ENCODE measurements at places on chromosomes 5 and 9.

DNA sequence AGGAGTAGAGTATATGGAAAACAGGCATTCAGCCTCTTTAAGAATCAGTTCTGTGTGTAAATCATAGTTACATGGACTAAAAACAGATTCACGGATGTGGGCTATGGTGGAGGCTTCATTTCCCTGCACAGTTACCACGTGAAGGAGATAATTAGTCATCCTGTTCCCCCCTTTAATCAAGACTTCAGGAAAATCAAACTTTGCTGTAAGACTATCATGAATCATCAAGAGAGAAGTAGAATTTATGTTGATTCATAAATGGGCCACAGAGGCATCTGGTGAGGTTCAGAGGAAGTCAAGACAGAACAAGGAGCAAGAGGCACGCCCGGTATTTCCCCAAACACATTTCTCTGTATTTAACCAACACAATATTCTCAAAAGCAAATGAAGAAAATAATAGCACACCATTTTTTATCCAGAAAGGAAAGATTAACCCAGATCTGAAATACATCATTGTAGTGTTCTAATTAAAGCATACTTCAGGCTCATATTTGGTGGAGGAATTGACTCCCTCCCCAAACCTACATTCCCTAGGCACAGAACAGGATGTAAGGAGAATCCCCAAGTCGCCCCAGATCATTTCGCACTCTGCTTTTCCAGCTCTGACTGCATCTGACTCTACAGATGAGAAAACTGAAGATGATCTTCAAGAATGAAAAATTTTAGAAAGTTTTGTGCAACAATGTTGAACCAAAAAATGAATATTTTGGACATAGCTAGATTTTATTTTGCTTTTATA is 175.8 kb upstream of the GAS1 start:
- no peak for DNase-seq

- no peak for DNase-seq
These were observed 15.1 kb upstream of the ACSL6 start for GRCh38 chr5:132026516-132027008.

- DNase-seq, result peak; percentile 3
These were observed 28.4 kb downstream of the RASEF start for GRCh38 chr9:83034587-83034986.

DNA sequence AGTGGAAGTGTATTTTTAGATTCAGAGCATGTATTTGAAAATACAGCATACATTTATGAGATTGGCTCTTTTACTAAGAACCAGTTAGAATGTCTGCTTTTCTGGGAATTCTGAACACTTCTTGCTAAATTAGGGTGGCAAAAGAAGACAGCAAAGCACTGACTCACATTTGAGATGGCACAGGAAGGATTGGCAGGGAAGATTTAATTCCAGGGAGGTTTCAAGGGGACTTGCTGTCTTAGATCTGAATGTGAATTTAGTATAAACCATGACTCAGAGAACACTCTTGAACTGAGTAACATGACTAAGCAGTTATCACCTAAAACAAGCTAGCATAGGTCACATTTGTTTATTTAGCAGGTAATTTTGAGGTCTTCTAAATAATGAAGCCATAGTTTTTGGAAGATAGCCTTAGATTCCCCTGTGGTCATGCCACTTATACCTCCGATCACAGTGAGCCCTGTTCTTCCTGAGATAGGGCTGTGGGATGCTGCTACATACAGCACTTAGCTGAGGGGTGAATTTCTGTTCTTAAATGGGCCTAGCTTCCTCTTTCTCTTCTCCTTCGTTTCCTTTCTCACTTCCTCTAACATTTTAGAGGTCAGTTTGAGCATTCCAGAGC is 173.8 kb downstream of the PCSK1 start:
- DNase-seq, result peak; percentile 45

DNA sequence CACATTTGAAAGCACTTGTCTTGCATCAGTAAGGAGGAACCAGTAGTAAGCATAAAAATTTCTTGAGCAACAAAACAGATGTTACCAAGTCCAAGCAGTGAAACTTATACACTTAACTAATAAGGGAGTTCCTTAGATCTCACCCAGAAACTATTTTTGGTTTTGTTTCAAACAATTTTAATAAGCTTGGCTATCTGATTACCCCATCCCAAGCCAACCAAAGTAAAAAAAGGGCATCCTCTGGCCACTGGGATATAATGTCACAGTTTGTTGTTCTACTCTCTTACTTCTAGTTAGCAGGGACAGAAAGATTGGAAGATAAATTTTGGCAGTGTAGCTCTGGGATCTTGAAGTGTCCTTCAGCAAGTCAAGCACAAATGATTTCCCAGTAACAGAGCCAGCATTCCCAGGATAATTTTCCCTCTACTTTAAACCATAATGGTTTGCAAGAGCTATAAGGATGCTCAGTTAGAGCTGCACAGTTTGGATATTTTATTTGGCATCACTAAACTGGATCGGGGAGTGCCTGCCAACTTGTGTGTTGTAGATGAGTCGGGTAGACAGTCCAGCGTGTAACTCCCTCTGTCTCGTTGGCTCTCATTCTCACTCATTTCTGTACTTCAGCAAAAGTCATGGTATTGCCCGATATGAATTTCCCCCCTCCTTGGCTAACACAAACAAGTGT is 161.9 kb upstream of the HMHB1 start:
- DNase-seq, result no peak

DNA sequence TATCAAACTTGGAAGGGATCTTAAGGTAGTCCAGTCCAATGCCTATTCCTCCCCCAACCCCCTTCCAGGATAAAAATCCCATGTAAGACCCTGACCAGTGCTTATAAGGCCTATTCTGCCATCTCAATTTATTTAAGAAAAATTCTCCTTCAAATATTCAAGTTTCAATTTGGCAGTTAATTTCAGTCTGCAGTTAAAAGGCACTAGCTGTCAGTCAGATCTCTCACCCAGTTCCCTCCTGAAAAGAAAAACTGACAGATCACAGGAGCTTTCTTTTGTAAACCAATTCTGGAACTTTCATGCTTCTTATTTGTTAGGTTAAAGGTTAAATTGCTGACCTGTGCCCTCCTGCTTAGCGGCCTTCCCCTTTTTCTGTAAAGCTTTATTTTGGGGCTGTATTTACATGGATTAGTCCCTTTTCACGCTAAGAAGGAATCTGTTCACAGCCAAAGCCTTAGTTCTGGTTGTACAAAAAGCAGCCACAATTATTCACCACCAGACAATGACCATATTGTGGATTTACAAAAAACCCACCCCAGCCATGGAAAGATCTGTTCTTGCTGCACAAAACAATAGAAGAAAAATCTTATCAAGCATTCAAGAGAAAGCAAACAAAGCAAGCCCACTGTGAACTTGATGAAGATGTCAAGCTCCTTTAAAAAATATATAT is 68.7 kb downstream of the DENND1A start:
- no peak for DNase-seq

GRCh38 chr5:21391506-21391905 is 1403.5 kb upstream of the CDH18 start:
- DNase-seq, result peak; percentile 77

- DNase-seq, result no peak
These were observed 67.0 kb downstream of the NDFIP1 start for GRCh38 chr5:142175461-142176142.

DNA sequence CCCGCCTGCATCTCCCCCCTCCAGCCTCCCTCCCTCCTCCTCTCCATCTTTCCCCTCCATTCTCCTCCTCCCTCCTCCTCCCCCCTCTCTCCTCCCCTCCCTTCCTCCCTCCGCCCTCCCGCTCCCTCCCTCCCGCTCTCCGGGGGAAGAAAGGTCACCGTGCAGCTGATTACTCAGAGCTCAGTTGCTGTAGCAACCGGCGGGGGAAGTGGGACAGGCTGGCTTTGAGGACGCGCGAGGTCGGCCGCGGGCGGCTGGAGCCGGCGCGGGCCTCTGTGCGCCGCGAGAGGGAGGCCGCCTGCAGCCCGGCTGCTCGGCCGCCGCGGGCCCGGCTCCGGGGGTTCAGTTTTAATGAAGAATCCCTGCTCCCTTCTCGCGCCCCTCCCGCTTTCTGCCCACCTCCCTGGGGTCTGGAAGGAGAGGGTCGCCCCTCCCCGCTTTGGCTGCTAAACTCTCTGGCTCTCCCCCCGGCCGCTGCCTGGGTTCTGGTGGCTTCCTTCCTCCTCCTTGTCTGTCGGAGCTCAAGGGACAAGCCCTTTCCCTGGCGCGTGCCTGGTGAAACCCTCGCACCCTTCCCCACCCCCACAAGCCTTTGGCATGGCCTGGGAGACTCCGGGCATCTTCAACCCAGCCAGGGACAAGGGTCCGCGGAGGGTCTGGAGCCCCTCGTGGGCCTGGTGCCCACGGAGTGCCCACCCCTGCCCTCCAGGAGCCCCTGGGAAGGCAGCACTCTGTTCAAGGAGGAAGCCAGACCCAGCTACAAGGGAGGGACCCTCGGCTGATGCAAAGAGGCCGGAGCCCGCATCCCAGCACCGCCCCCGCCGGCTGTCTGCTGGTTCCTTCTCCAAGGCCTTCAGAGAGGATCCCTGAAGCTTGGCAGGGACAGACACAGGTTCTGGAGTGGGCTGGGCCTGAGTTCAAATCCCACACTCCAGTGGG is 160.3 kb downstream of the C9orf50 start:
- peak; percentile 97 for DNase-seq

DNA sequence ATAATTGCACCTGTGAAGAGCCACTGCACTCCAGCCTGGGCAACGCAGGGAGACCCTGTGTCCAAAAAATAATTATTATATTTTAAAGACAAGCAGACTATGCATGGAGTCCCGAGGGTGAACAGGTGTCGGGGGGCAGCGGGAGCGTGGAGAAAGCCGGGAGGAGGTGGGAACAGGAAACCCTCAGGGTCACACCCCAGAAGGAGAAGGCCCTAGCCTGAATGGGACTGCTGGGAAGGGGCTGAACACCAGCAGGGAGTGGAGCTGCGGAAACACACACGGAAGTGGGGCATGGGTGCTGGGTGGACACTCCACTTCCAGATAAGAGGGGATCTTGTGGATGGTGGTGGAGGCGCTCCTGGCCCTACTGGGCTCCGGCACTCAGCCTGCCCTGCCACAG is 12.8 kb downstream of the SURF6 start:
- no peak for DNase-seq

DNA sequence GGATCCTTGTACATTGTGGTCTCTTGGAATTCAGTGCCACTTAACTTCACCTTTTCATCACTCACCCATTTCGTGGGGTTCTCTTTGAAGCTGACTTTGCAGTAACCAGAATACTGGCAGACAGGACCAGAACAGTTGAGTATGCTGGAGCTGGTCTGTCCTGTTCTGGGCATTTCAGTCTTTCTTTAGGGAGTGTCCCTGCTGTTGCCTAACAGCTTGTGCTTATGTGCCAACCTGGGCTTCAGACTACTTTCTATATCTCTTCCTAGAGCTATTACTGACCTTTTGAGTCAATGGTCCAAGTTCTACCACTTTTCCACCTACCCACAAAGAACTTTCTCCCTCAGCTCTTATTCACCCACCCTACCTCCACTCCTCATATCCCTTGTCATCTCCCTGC is 10.0 kb upstream of the INSL6 start:
- no peak for DNase-seq

GRCh38 chr9:95005278-95006143 is 279.0 kb downstream of the AOPEP start:
- no peak for DNase-seq

GRCh38 chr9:81116340-81117137 is 572.8 kb downstream of the TLE1 start:
- DNase-seq, result no peak

- no peak for DNase-seq
These were observed 1.6 kb upstream of the ZNF608 start for GRCh38 chr5:124747791-124748686.

DNA sequence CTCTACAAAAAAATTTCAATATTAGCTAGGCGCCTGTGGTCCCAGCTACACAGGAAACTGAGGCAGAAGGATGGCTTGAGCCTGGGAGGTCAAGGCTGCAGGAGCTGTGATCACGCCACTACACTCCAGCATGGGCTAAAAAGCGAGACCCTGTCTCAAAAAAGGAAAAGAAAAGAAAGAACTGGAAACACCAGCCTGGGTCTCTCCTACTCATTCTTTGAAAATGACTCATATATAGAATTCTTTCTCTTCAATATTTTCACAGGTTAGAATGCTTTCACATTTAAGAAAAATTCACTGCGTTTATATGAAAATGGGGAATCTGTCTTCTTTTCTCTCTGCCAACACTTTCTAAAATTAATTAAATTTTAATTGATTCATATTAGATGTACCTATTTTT is 115.6 kb downstream of the TRPM6 start:
- DNase-seq, result no peak

DNA sequence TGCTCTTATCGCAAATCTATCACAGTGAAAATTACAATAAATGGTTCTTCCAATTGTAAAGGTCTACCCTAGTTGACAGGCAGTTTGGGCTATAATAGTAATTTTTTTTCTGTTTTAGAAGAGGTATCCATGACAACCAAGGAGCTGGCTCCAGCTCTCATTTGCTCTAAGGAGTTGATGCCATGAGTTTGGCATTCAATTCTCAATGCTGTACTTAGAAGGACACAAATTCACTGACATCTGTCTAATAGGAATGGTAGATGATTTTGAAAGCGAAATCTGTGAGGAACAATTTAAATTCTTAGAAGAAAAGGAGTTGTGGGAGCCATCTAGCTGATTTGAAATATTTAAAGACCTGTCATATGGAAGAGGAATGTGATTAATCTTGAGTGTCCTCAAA is 203.6 kb upstream of the DAB2 start:
- no peak for DNase-seq

DNA sequence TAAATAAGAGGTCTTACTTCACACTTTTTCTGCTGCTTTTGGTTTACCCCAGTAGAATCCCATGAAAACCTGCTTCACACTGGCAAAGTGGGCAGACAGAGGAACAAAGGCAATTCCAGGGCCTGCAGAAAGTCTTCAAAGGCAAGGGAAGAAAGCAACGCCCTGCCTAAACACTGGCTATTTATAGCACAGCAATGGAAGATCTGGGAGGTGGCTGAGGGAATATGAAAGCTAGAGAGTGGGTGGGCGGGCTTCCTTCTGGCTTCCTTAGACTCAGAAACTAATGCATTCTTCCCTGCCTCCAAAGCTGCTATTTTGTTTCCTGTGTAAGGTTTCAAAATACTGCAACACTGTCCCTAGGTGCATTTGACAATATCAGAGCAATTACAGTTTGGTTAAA is 46.8 kb downstream of the ELAVL2 start:
- no peak for DNase-seq

Data from RKO (cell line).